NCI-H1436 treated with DMSO at 0.1 percent for 48 hours (cell line): ENCODE measurements at places on chromosomes 7 and 10.

DNA sequence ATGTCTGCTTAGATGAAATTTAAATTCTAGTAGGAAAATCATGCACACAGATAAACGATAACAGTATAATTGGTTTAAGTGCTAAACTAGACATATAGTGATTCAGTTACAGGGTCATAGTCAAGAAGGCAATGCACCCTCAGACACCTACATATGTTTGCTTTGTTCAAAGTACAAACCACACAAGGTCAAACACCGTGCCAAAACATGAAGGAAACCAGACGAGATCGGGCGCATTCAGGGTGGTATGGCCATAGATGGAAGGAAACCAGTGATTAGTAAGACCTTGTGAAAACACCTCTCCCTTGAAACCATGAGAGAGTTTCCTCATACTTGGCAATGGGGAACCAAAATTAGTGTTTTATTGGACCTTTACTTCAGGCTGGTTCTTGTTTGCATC is 906.9 kb downstream of the PCDH15 start:
- DNase-seq, result no peak

DNA sequence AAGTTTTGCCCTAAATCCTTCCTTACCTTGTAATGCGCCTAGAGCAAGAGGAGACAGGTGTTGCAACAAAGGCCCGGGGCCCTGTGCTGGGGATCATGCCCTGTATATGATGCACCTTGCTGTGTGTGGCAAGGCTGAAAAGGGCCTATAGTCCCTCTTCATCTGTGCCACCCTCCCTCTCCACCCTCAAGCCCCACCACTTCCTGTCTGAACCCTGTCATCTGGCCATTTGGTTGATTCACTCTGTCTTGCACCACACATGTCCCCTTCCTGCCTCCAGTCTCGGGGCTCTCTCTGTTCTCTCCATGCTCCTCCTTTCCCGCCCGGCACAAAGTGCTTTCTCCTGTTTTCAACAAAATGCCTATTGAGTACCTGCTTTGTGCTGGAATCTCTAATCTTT is 11.5 kb upstream of the MALSU1 start:
- no peak for DNase-seq

- DNase-seq, result no peak
Measured at GRCh38 chr10:107806026-107806425, 641.5 kb upstream of the SORCS1 start.

DNA sequence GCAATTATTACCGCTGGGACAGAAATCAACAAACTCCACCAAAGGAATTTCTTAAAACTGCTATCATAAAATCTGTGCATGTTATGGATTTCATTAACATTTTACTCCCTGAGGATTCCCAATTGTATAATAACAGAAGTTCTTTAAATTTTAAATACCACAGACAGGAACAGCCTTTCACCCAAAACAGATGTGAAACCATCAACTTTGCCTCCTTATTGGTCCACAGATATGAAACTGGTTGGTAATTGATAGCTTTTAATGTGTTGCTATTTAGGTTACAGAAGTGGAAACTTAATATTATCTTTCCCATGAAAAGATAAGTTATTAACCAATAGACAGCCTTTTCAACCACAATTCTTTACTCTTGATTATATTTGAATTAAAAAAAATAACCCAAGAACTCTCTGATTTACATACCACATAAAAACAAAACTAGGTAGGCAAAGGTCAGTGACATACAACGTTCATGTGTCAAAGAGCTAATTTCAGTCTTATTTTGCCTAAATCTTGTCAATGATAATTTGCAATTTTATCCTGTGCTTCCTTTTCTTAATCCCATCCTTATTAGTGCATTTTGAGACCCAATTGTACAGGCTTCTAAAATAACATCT is 90.0 kb downstream of the NRP1 start:
- DNase-seq, result no peak

GRCh38 chr10:74460812-74461211 is 309.8 kb downstream of the ADK start:
- no peak for DNase-seq
